Esophagus mucosa (tissue), 1 donor: ENCODE measurements at places on chromosomes 3 and 15.

- no peak for ATAC-seq
Observed at GRCh38 chr3:107963581-107963980, 127.2 kb downstream of the CD47 start.

- ATAC-seq, result no peak
Observed at GRCh38 chr15:95793231-95793630, 537.3 kb upstream of the NR2F2 start.

- peak; percentile 1 for ATAC-seq
Observed at GRCh38 chr3:50190936-50191660, at the start of gene GNAT1. Gene GNAT1, plus strand, starts transcription at chr3:50191610. Its CDS starts 116 bp downstream, at chr3:50191726.

DNA sequence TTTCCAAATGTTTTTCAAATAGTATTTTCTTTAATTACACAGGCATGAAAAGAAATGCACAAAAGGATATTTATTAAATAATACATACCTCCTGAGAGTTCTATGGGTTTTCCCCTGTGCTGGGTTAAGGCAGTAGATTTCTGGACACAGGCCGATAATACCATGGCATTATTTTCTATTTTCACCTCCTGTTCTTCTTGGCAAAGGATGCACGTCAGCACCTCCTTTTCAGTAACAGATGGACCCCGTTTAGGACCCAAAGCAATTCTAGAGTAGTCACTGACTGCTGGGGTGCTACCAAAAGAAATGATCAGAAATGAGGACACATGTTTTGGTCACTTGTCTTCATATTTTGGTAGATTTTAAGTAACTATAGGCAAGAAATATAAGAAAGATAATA, 86.4 kb upstream of the TTBK2 start:
- ATAC-seq, result no peak

DNA sequence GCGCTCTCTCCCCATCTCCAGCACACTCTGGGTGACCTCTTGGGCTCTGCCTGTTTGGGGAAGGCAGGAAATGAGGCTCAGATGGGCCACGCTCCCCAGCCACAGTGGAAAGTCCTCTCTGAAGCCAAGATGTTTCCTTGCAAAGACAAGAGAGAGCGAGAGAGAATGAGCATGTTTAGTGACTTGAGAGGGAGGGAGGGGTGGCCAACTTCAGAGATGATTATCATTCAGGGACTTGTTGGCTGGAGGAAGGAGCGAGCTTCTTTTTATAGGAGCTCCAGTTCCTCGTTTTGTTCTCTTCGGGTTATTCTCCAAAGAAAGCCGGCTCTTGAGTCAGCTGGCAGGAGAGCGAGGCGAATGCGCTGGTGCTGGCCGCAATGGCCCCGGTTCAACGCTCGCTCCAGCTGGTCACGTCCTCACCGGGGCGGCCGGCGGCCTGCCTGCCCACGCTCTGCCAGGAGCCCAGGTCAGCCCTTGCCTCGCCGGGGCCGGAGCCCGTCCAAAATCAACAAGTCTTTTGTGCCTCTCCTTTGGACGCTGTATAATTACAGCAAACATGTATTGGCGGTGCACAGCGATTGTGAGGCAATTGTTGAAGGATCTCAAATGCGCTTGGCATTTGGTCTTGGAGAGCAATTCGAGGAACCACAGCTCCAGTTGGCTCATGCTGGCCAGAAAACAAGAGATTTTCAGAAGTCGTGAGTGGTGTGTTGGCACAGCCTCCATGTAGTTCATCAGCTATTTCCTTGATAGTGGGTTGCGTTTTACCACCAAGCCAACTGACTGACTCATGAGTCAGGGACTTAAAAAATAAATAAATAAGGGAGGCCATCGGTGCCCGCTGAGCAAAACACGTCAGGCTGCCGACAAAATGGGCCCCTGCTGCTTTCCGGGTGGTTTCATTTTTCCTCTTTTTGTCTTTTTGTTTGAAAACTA, 288.6 kb downstream of the UACA start:
- peak; percentile 69 for ATAC-seq

GRCh38 chr3:30493911-30494311, 112.5 kb upstream of the TGFBR2 start:
- no peak for ATAC-seq

GRCh38 chr3:32147509-32147908, 41.1 kb downstream of the GPD1L start:
- ATAC-seq, result no peak

DNA sequence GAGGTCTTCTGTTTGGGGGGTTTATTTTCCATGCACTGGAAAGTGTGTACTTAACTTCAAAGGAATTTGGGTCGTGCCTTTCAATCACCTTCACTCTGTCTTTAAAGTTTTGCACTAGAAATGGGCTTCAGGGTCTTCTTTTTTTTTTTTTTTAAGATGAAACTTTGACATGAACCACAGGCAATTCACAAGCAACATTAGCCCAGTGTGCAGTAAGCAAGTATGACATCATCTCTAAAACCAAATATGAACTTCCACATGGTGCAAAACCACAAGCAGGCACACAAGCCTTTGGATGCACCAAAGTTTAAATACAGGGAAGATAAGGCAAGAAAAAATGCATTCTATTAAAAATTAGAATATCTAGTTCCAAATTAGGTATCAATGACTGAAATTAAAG, 381.9 kb downstream of the ERC2 start:
- ATAC-seq, result no peak

- ATAC-seq, result no peak
Observed at GRCh38 chr3:106332129-106332528, 463.3 kb upstream of the CBLB start.

- peak; percentile 55 for ATAC-seq
Observed at GRCh38 chr3:151976211-151977050, 103.0 kb downstream of the SUCNR1 start.

GRCh38 chr3:120642368-120642948, 39.6 kb downstream of the HGD start:
- ATAC-seq, result no peak

GRCh38 chr15:87293031-87293430, 963.5 kb downstream of the NTRK3 start:
- no peak for ATAC-seq

DNA sequence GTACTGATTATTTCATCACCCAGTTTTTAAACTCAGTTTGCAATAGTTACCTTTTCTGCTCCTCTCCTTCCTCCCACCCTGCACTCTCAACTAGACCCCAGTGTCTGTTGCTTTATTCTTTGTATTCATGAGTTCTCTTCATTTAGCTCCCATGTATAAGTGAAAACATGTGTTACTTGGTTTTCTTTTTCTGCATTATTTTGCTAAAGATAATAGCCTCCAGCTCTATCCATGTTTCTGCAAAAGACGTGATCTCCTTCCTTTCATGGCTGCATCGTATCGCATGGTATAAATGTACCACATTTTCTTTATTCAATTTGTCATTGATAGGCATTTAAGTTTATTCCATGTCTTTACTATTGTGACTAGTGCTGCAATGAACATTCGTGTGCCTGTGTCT, 79.0 kb downstream of the NAALADL2 start:
- no peak for ATAC-seq

DNA sequence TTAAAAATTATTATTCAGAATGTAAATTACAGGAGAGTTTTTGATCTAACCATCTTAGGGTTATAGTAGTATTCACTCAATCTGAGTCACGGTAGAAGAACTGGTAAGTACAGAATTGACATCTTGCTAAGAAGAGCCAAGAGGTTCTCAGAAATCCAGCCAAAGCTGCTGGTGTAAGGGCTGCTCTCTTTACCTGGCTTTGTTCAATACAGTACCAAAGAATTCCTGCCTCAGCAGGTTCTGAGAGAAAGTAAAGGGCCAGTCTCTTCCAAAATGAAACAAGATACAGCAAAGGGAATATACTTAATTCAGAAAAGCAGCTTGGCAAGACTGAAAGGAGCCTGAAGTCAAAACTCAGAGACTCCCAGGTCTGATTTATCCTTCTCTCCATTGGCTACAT, 193.1 kb downstream of the TNIK start:
- peak; percentile 82 for ATAC-seq

DNA sequence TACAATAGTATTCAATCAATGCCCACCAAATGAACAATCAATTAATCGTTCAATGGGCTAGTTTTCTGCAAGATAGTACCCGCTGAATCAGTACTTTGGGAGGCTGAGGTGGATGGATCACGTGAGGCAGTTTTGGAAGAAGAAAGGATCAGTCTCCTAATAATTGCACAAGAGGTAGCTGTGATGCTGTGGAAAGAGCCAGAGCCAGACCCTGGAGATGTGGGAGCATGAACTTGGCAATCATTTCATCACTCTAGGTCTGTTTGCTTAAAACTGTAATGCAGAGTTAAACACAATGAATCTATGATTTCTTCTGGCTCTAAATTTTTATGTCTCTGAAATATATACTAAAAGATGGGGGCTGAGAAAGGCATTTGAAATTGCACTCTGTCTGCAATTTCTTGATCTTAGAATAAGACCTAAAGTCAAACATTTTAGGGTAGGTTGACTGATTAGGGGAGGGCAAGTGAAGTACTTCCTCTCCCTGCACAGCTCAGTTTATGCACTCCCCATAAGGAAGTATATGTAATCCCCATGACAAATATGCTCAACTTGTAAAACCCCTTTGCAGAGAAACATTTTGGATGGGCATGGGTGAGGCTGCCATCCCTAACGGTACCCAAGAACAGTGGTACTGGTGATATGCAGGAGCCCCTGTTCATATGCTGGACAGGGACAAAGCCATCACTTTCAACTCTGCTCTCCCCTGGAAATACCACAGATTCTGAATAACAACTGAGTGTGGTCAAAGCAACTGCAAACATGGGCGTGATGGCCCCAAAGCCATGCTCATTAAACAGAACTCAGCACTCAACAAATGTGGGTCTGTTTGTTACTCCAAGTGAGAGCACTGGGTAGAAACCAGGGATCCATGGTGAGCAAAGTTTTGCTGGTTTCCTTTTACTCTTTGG, 28.6 kb upstream of the SPATA12 start:
- peak; percentile 44 for ATAC-seq

DNA sequence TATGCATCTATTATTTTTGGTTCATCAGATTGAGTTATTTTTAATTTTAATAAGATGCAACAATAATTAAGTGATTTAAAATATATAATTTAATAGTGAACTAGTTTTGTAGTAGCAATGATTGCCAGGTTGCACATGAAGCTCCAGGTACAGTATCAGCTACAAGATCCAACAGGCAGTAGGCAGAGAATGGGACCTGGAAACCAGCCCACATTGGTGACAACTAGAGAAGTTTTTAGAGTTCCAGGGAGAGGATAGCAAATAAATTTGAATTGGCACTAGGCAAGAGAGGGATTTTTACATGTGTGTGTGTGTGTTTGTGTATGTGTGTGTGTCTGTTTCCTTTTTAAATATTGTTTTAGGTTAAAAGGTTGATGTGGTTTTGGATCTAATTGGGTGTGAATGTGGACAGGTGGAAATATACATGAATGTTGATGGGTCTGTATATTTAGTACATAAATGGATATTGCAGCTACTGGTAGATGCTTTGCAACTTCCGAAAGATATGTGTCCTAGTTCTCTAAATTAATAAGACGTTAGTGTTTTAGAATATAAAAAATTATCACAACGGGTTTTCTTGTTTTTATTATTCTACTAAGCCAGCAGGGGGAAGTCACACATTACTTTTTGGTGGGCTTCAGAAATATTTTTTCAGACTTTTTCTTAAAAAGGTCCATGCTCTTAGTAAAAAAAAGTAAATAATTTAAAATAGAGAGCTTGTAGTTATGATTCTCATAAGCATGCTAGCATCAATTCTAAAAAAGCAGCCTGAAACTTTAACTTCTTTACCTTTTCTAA, 110.1 kb upstream of the GBE1 start:
- ATAC-seq, result no peak

DNA sequence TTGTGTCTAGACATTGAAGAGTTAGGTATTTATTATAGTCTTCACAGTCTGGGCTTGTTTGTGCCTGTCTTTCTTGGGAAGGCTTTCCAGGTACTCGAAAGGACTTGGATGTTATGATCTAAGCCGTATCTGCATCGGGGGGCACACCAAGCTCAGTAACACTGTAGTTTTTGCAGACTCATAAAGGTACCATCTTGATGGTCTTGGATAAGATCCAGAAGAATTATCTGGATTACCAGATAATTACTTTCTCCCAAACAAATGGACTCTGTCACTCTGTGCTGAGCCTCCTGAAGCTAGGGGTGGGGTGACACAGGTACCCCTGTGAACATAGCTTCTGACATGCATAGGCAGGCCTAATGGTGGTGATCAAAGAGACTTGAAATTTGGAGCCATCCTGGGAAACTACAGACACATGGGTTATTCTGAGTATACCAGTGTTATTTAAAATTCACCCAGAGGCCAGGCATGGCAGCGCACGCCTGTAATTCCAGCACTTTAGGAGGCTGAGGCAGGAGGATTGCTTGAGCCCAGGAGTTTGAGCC, 238.6 kb upstream of the TPM1 start:
- ATAC-seq, result no peak

DNA sequence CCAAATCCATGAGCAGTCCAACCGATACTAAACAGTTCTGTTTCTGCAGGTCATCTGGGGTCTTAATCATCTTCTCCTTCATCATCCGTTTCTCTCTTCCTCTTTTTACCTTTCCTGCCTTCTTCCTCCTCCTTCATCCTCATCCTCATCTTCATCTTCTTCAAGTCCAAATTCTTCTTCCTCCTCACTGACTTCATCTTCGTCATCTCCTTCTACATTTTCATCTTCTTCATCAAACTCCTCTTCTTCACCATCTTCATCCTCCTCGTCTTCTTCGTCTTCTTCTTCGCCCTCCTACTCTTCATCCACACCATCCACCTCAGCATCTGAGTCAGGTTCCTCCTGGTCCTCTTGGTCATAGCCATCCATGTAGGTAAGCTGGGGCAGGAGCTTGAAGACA, 14.2 kb upstream of the COMMD4 start:
- ATAC-seq, result no peak

DNA sequence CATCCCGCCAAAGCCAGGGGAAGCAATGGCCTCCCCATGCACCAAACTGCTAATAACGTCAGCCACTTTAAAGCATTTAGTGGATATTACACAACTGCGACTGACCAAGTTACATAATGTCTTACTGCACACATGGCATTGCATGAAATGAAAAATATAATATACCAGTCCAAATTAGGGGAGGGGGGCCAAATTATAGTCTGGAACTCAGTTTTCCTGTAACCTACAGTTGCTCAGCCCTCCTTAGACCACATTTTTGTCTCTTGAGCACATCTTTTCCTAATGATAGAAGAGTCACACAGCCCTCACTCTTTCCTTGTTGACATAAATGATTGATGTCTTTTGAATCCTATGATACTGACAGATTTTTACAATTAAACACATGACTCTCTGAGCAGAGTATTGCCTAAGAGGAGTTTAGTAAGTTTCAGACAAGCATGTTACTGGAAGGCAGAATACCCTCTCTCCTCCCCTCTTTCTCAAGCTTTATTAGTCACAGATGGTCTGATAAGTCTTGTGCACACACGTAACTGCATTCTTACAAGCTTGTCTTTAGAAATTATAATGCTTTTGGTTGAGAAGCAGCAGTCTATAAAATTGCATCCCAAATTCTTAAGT, 1.1 kb upstream of the PLD1 start:
- ATAC-seq, result peak; percentile 83

- ATAC-seq, result peak; percentile 27
Observed at GRCh38 chr15:101233651-101234280, 18.1 kb downstream of the CHSY1 start.
